ENCODE measurements at places on chromosomes 13 and 19.
A peak's percentile ranks its signal among the peaks of the same experiment; 100 is the strongest.

DNA sequence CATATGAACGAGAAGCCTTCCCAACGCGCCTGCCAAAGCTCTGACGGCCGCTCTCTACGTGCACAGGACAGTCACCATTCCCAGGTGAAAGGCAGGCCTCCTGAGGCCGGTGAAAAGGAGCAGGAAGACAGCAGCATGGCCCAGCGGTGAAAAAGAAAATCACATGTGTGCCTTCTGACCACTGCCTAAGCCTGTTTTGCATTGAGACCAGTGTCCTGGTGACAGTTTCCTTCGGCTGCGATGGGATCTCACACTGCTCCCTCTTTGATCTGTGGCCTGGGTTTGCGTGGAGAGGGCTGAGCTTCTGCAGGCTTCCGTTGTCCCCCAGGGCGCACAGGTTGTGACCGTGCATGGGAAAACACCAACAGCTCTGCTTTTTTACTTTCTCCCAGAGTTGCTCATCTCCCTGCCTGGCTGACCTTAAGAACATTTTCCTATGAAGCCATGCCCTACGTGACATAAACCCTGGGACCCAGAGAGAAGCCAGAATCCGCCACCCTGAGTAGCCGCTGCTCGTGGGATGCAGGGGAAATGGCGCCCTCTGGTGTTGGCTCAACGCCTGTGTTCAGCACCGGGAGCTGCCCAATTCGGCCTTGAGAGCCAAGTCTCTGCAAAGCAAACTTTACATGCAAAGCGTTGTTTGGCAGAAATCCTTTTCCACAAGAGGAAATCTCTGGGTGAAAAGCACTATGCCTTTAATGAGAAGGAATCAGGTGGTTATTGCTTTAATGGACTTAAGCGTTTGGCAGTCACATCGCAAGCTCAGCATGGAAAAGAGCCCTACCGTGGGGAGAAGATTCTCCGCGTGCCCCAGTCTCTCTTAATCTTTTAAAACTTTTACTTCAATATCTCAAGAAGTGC lies 112.2 kb upstream of the GPR12 start:
- DNase-seq, result peak; percentile 56

- peak; percentile 24 for DNase-seq
These were observed 154.0 kb upstream of the GPR12 start for GRCh38 chr13:26914624-26915023.

DNA sequence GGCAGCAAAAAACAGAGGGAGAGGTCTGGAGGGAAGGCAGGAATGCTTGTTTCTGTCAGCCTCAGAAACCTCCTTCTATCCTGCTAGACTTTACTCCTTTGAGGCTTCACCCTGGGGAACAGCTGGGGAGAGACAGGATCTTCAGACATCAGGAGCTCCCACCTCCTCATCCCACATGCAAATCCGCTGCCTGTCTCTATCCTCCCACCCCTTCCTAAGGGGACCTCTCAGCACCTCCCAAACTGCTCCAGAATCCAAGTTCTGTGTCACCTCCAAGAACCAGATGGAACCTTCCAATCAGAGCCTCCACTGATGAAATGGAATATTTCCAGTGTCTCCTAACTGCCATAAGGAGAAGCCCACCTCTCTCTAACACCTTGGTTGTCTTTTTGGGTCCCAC lies 9.7 kb upstream of the ERCC2 start:
- no peak for DNase-seq

- DNase-seq, result peak; percentile 15
These were observed 441 bp downstream of the GJB2 start for GRCh38 chr13:20192158-20192835.

DNA sequence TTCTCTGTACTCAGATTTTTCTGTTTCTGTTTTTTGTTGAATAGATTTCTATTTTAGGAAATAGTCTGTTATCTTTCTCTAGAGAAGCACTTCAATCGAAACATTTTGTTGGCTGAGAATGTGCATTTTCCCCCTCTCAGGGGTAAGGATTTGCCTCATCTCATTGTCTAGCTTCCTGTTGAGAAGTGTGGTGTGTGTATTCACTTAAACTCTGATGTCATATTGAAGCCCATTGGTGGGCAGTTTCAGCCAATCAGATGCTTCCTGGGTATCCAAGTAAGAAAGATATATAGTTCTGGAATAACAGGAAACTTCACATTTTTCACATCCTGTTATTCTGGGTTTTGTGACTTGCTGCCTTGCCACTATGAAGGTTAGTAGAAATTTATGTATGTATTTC lies 87.6 kb downstream of the ARHGEF7 start:
- DNase-seq, result peak; percentile 44

DNA sequence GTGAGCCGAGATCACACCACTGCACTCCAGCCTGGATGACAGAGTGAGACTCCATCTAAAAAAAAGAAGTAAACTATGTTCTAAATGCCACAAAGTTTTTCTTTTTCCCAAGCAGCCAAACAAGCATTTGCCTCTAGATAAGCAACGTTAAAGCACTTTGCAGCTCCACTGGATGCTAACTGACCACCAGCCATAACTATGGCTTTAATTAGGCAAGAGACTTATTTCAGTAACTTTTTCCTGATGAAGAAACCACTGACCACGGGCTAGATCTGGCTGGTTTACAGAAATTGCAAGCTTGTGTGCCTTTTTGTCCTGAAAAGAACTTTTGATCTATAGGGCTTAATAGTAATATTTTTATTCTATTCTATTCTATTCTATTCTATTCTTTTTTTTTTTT lies 22.1 kb downstream of the CD70 start:
- no peak for DNase-seq

DNA sequence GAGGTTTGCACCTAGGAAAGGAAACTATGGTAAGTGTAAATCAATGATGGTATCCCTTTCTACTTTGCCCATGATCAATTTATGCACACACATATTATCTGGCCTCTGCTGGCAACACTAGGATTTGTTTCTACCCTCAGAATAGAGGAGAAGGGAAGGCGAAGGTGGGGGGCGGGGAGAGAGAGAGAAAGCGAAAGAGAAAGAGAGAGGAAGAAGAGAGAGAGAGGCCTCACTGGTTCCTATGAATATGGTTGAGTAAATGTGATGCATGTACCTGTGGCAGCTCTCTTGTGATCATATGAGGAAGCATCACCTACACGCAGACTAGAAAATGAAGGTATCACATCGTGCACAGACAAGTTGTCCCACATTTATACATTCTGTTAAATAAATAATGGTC lies 882.0 kb upstream of the SLITRK6 start:
- no peak for DNase-seq

DNA sequence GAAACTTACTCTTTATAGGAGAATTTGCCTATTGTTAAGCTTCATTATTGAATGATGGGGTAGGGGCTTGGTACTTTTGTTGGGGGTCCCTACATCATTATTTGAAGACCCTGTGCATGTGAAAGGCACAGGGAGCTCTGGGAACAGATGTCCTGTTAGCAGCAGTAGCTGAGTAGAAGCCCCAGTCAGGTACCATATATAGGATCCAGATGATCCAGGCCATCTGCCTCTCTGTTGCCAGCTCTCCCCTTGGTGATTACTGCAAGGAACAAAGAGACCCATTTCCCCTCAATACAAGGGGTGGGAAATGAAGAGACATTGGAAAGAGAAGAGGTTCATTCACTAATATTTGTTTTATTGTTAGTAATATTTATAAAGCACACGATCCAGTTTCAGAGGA lies 4.4 kb upstream of the MTMR6 start:
- no peak for DNase-seq

- no peak for DNase-seq
These were observed 7.2 kb upstream of the PABPC3 start for GRCh38 chr13:25088562-25089221.

- no peak for DNase-seq
These were observed 2.8 kb downstream of the HIPK4 start for GRCh38 chr19:40387155-40387554.

DNA sequence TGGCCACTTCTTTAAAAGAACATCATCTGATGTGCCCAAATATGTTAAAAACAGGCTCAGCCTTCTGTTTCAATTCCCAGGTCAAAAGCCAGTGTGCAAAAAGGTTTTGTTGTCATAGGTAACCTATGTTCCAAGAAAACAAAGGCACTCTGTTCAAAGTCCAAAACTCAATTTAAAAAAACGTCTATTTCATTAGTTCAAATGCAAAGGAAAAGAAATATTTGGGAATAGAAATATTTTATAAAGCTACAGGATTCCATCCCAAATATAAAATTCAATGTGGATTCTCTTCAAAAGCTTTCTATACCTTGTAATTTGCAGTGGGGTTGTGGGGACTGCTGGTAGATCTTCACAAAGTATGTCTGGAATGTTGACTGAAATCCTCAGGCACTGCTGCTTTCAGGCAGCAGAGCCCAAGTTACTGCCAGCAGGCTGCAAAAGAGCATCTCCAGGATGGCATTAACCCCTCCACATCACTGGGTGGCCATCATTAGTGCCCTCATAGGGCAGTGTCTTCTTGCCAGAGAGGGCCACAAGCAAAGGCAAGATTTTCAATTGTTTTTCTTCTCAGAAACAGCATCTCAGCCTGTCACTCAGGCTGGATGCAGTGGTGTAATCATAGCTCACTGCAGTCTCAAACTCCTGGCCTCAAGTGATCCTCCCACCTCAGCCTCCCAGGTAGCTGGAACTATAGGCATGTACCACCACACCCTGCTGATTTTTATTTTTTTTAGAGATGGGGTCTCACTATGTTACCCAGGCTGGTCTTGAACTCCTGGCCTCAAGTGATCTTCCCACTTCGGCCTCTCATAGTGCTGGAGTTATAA lies 22.8 kb upstream of the STK24 start:
- DNase-seq, result no peak

DNA sequence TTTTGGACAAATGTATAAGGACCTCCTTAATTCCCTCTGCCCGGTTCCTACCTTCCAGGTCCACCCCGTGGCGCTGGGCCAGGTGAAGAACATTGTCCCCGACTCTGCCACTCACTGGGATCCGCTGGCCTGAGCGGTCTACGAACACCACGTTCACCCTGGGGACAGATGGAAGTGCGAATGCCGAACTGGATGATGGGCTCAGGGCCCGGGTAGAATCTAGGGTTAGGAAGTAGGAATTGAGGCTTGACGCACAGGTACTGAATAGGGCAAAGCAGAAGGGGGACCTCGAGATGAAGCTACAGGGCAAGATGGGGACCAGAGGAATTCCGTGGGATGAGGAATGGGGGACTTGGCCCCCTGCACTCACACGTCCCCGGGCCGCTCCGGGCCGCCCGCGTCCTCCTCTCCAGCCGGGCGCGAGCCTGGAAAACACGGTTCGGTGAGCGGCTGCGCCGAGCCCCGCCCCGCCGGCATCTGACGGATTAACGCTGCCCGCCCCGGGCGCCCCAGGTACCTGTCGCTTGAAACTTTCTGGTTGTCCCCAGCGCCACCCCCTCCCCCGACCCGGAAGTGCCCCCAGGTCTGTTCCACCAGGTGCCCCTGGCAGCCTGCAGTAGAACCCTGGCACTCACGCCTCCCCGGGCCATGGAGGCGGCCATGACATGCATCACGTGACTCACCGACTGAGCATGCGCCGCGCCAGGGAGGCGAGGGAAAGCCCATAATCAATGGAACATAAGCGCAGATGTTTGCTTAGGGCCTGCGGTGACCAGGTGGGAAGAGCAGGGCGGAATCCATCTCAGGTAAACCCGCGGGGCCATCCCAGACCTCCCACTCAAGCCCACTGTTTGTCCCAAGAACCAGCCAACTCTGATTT lies at the start of gene FDX2:
Gene FDX2 (minus strand): TSS at position 681 of the 880 bp plus-strand sequence. CDS start 19 bp downstream, at position 662.
- DNase-seq, result peak; percentile 92

- peak; percentile 28 for DNase-seq
These were observed 39.9 kb downstream of the SIGLEC7 start for GRCh38 chr19:51181913-51182419.

GRCh38 chr13:112376050-112376681 lies at the start of gene SPACA7:
TSS of gene SPACA7 (plus strand) at chr13:112376355. CDS start at chr13:112376386, 31 bp downstream.
- no peak for DNase-seq

DNA sequence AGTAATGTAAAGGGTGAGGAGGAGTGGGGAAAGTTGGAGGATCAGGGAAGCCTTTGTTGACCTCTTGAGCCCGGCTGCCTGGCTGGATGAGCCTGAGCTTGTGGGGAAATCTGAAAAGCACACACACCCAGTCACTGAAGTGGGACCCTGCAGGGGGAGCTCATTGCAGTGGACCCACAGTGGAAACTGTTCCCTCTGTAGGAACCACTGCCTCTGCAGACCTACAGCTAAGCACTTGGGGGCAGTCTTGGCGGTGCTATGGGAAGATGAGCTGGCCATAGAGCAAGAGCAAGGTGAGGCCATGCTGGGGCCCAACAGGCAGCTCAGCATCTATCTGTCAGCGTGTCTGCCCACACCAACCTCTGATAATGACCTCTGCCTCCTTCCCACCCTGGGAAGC lies 294.8 kb downstream of the TSHZ3 start:
- DNase-seq, result peak; percentile 30

DNA sequence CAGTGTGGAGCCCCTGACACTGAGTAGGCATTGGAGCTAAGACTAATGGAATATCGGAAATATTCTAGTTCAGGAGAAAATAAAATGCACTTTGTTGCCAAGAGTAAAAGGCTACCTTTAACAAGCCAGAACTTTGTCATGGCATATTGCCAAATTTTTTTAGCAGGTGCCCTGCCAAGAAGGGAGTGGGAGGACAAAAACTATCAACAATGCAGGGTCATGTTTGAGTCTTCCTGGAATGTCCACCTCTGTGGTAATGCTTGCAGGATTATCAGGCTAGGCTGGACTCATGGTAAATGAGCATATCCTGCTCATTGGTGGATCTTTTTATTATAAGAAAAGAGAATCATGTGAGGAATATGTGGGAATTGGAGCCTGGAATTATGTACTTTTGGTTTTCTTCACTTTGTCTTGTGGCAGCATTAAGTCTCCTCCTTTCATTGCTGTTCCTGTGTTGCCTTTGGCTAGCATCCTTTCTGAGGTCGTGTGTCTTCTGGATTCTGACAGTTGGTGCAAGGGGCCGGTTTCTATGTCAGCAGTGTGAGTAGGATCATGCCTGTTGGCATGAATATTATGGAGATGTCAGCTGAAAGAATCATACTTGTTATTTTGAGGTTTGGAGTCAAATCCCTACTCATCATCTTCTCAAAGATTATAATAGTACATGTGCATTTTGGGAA lies 122.9 kb upstream of the SPRY2 start:
- DNase-seq, result no peak

DNA sequence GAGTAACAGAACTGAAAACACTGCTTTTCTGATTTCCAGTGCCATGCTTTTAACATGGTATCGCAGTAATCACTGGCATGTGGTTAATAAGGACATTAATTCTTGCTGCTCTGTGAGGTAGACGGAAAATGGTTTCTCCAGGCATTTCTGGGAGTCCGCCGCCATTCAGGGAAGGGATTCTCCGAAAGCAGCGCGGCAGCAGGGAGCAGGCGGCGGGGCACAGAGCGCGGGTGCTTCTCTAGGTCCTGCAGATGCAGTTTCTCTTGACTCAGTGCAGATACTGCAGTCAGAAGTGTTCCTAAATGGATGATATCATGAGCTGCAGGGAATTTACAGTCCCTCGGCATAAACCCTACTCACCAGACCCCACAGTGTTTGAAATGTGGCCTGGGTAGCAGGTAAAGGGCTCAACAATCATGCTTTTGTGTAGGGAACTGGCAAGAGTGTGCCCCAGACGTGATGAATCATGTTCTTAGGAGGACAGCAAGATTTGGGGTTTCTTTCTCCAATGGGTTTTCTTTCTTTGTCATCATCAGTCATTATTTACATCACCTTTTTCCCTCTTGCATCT lies 338.6 kb upstream of the ARGLU1 start:
- DNase-seq, result no peak
